ENCODE measurements at places on chromosomes 4 and X. TPM values are rescaled to one million over a fixed set of nuclear protein-coding genes. Genes with fewer than 3 reads are reported as not detected.

GRCh38 chr4:162685410-162685809 lies 481.3 kb downstream of the NAF1 start:
- DNase-seq = no peak

DNA sequence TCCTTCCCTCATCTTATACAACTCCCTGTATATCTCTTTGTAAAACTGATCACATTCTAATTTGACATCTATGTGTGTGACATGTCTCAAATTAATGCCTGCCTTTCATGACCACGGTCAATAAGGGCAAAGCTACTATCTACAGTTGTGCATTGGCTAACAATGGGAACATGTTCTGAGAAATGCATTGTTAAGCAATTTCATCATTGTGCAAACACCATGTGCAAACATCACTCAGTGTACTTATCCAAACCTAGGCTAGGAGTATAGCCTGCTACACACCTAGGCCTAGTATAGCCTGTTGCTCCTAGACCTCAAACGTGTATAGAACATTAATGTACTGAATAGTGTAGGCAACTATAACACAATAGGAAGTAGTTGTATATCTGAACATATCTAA lies 95.0 kb downstream of the BANK1 start:
- no peak for DNase-seq

DNA sequence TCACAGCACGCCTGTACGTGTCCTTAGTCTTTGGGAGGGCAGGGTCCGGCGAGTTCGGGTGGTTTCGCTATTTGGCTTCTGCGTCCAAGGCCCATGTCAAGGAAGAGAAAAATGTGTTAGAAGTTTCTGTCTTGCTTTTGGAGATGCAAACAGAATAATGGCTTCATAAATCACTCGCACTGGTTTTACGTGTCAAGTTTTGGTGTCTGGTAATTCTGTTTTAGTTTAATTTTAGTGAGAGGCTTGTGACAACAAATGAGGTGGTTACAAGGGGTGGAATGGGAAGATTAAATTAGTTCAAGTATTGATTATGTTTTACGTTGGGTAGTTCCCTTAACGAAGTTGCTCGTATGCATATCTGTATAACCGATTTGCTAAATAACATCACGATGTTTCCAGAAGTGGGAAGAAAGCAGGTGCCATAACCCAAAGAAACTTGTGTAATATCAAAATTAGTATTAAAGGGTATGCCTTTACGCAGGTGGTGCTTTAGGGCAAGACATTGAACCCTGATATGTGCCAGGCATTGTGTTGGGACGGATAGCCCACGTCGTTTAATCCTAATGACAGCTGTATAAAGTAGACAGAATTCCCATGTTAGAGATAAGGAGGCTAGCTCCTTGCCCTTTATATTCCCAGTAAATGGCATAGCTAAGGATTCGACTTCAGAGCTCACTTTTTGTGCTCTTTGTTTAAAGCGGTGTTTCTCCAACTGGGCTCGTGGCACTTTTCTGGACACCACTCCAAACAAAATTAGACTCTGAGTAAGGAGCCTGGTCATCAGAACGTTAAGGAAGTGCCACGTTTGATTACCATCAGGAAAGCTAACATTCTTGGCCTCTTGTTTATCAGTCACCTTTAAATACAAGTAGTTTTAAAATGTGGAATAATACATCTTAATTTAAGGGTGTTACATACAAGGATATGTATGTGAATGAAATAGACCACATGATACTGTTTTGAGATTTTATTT lies 843 bp downstream of the RPL34 start:
- no peak for DNase-seq

DNA sequence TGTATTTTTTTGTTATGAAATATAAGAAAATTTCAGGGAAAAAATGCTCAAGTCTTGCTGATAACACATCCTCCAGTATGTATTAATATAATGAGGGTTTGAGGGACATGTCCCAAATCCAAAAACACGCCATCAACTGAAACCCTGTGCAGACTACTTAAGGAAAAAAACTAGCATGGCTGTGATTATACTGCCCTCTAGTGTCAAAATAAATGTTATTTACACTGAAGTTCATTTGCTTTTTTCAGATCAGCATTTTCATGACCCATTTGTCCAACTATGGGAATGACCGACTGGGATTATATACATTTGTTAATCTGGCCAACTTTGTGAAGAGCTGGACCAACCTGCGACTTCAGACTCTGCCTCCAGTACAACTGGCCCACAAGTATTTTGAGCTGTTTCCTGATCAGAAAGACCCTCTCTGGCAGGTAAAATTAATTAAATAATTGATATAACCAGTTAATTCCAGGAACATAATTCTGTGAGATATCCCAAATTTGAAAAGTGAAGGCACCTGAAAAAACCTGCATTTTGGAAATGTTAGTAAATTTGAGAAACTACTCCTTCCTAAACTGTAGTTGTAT lies 128.5 kb downstream of the PRSS12 start:
- peak; percentile 33 for DNase-seq

DNA sequence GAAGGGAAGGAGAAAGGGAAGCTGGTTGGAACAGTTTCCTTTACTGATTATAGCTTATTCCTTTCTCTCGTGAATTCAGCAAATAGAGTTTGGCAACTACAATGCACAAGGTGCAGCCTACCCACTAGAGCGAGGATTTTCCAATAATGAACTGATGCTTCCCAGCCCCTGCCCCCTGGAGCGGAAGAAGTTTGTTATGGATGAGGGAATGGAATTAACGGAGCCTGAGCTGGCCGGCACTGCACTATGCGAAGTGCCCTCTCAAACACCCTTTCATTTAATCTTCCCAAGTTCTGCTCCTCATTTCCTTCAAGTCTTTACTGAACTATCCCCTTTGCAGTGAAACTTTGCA lies 42.5 kb upstream of the CBR4 start:
- no peak for DNase-seq

DNA sequence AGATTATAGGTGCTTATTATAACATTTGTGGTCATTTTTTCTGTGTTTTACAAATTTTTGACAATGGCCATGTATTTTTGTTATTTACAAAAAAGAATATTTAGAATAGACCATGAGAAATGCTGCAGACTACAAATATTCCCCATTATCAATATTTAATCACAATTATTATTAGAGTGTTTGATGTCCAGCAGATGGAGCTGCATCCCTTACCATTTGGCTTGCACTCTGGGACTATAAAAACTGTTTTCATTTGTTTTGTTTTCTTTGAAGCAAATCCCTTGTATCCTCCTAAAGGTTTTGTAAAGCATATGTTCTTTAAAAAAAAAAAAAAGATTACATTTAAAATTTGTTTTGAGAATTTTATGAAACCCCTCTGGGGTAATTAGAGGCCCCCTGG lies 85.6 kb upstream of the CXorf66 start:
- peak; percentile 1 for DNase-seq

DNA sequence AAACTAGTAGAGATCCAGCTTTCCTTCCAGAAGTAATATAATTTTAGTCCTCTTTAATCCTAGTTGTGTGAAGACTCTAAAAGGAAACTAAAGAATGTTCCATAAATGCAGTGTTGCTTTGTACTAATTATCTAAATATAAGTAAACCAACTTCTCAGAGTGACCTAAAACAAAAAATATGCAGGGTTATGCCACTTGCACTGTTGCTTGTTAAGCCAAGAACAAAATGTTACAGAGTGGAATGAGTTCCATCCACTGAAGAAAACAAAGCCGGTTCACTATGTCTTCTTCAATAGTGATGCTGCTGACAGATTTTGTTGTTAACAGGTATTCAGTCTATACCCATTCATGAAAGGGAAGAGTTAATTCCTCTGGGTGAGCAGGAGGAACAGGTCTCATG lies 252.0 kb upstream of the DIAPH2 start:
- no peak for DNase-seq

DNA sequence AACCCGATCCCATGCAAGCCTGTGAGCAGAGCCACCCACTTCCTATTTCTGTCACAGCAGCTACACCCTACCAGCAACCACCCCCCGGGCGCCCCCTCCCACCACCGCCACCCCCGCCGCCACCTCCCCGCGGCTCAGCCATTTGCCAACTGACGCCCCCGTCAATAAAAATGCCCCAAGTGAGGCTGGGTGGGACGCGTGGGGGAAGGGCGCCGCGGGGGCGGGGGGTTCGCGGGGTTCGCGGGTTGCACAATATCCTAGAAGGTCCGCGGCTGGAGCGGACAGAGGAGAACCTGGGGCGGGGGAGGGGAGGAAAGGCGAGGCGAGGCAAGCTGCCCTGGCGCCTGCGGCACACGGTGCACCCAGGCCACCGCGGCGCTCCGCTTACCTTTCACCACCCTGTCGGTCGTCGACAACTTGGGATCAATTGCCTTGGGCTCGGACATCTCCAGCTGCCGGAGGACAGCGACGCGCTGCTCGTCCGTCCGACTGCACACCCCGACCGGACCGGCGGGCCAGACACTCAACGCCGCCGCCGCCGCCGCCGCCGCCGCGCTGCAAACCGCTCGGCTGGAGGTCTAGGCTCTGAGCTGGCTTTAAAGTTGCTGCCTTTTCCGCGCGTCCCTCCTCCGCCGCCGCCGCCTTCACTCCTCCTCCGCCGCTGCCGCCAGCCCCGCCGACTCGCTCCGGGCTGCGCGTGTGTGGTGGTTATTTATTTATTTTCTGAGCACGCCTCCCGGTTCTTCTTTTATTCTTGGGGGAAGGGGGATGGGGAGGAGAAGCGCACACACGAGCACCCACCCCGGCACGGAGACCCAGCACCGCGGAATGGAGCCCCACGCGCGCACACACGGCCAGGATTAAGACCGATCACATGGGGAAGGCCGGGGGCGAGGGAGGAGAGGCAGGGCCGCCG lies 717 bp downstream of the PPP3CA start:
- peak; percentile 90 for DNase-seq

DNA sequence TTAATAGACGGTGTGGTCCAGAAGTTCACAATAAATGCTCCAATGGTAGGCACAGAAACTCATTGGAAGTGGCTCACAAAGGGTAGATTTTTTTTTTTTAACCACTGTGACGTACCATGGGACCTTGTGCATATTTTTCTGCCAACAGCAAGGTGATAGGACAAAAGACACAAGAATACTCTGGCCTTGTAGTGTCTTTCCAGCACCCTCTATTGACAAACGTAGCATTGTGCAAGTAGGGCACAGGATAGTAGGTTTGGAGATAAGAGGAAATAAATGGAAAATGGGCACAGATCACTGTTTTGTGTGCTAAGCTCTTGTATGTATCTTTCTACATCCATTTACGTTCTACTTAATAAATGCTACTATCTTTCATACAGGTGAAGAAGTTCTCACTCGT lies 2054.9 kb downstream of the PCDH7 start:
- no peak for DNase-seq

- DNase-seq = peak; percentile 85
These were observed 1.0 kb downstream of the OTUD4 start for GRCh38 chr4:145179281-145179860.

- no peak for DNase-seq
These were observed 59.1 kb downstream of the MID1IP1 start for GRCh38 chrX:38860106-38861013.

DNA sequence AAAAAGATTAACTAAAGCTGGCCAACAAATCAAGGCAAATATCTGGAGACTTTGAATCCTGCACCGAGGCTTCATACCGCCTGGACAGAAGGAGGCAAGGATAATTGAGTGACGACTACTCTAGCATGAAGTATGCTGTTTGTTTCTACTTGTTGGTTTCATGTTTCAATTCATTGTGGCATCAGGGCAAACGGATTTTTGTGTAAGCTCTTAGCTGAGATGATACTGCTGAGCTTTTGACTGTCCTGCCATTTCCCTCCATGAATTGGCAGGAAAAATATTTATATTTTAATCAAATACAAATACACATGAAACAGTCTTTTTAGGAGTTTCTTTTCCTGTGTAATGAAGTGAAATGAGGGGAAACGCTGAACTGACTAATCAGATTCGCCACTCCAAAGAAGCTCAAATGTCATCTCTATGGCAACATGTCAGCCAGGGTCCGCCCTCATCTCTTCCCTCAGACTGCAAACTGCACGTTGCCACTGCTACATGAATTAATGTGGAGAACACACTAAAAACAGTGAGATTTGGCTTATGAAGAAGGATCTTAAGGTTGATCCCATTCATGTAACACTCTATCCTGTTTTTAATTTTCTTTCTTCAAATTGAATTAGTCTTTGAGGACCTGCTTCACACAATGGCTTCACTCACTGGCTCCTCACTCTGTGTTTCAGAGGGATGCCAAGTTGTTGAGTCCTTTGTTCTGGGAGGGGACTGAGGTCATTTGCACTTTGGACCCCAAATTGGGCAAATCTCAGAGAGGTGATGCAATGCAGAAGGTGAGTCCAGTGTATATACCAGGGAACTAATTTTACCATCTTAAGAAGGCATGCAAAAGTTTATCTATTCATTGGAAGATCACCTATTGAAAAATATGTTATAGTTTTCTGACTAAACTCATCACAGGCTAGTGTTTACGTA lies 149.6 kb upstream of the MID1 start:
- DNase-seq = peak; percentile 62

- DNase-seq = no peak
These were observed 477.4 kb downstream of the ACTRT1 start for GRCh38 chrX:127574829-127575228.

GRCh38 chrX:109357706-109358105 lies 124.2 kb downstream of the GUCY2F start:
- no peak for DNase-seq

GRCh38 chr4:93731456-93731855 lies 97.1 kb upstream of the ATOH1 start:
- DNase-seq = no peak

DNA sequence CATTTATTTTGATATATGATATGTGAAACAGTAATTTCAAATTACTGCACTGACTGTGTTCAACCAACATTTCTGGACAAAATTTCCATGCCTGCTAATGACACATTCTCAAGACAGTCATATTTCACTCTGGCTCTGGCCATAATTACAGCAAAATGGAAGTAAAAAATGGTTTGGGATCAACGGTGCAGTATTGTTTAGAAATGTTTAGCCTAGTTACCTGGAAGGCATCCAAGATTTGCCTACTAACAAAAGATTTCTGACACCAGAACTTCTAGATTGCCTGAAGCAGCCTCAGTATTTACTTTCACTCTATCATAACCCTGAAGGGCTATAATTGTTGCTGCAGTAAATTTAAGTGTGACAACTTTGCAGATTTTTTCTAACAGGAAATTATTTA lies 416.3 kb downstream of the PCDH10 start:
- DNase-seq = no peak

- DNase-seq = no peak
These were observed 147.5 kb upstream of the SMIM31 start for GRCh38 chr4:164606478-164606877.

WWC2 gene
- 55.4 TPM for total RNA-seq

OR13H1 gene
- not detected for total RNA-seq

PCDH7 gene
- 15.5 TPM for total RNA-seq

GUCY1B1 gene
- total RNA-seq = 20.8 TPM

MAP3K15 gene
- 0.24 TPM for total RNA-seq

DNAAF6 gene
- total RNA-seq = 1.2 TPM
